ENCODE measurements at places on chromosomes 7 and 10. TPM values are rescaled to one million over a fixed set of nuclear protein-coding genes. Genes with fewer than 3 reads are reported as not detected.

- H3K27me3 ChIP-seq, result no peaks in the 10 kb centered on the region
- no peaks in the 10 kb centered on the region for H3K4me1 ChIP-seq
- DNase-seq, result no peak
- no peak overlapping the region for H3K27ac ChIP-seq
- H3K4me3 ChIP-seq, result no peak overlapping the region
Observed at GRCh38 chr7:124779194-124779593, 13.6 kb upstream of the GPR37 start.

Gene CC2D2B
- total RNA-seq, result not detected

DNA sequence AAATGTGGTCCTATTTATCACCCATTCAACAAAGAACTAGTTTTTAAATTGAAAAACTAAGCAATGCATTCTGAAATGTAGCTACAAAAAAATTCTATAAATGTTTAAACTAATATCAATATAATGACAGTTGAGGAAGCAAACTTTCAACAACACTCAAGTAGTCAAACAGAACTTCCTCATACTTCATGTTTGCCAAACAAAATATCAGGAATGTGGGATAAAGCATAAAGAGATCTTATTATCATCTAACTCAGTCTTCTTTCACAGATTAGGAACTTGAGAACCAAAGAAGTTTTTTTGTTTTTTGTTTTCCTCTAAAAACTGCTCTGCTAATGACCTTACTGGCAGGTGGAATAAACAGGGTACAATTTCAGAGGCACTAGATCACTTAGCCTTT, 116.2 kb downstream of the JAZF1 start:
- no peaks in the 10 kb centered on the region for H3K36me3 ChIP-seq
- no peaks in the 10 kb centered on the region for H3K27me3 ChIP-seq
- H3K27ac ChIP-seq, result no peak overlapping the region
- no peak for DNase-seq
- H3K4me1 ChIP-seq, result peaks cover 4% of the 10 kb centered on the region

Gene CDH23
- 5.2 TPM for total RNA-seq

GRCh38 chr7:103574576-103574975, 128.6 kb upstream of the SLC26A5 start:
- DNase-seq, result no peak
- H3K27me3 ChIP-seq, result no peaks in the 10 kb centered on the region
- H3K4me1 ChIP-seq, result no peaks in the 10 kb centered on the region
- no peak overlapping the region for H3K4me3 ChIP-seq
- H3K27ac ChIP-seq, result no peak overlapping the region
- no peaks in the 10 kb centered on the region for H3K36me3 ChIP-seq
